Fibroblast of the aortic adventitia (primary cell): ENCODE measurements at places on chromosomes 5 and 9.
A peak's percentile ranks its signal among the peaks of the same experiment; 100 is the strongest.

- DNase-seq: no peak
Observed at GRCh38 chr9:136592666-136593065, 46.8 kb upstream of the NOTCH1 start.

DNA sequence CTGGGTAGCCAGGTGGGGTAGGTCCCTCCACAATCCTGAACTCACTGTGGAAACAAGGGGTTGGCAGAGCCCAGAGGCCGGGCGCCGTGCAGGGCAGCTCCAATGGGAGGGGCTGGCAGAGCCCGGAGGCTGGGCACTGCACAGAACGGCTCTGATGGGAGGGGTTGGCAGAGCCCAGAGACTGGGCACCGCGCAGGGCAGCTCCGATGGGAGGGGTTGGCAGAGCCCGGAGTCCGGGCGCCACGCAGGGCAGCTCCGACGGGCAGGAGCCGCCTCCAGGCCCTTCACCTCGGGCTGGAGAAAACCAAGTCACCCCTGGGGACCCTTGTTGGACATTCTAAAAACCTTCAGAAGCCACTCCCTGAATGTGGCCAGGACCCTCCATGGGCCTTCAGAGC is 9.3 kb downstream of the NACC2 start:
- no peak for DNase-seq

GRCh38 chr5:18807256-18808149 is 1173.2 kb downstream of the TAF11L14 start:
- DNase-seq: no peak

- DNase-seq: no peak
Observed at GRCh38 chr9:131545003-131545785, at the start of gene PRRT1B. TSS of gene PRRT1B (plus strand) at chr9:131545523. CDS start at chr9:131545616, 93 bp downstream.

DNA sequence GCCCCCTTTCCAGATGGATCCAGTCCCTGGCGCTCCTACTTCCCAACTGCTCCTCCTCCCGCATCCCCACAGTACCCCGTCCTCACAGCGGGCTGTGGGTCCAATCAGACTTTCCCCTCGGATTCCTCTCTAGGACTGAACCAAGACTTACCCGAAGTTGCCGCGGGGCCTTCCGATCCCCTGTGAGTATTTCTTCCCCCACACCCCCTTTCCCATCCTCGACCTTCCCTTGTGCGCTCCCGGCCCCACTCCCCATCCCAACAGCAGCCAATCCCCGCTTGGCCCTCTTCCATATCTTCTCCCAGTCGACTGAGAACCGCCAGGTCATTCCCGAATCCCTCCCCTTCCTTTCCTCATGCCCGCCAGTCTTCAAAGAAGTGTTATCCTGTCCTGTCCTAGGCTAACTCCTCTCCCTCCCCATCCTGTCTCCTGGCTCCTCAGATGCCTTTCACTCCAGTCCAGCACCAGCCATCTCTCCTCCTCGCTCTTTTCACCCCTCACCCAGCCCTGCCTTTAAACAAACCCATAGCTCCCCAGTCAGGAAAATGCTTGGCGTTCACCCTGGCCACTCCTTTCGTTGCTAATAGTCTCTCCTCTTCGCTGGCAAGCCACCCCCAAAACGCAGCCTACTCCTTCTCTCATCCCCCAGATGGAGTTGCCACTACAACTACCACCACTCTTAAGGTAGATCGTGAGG is 646 bp downstream of the SWI5 start:
- DNase-seq: peak; percentile 53

DNA sequence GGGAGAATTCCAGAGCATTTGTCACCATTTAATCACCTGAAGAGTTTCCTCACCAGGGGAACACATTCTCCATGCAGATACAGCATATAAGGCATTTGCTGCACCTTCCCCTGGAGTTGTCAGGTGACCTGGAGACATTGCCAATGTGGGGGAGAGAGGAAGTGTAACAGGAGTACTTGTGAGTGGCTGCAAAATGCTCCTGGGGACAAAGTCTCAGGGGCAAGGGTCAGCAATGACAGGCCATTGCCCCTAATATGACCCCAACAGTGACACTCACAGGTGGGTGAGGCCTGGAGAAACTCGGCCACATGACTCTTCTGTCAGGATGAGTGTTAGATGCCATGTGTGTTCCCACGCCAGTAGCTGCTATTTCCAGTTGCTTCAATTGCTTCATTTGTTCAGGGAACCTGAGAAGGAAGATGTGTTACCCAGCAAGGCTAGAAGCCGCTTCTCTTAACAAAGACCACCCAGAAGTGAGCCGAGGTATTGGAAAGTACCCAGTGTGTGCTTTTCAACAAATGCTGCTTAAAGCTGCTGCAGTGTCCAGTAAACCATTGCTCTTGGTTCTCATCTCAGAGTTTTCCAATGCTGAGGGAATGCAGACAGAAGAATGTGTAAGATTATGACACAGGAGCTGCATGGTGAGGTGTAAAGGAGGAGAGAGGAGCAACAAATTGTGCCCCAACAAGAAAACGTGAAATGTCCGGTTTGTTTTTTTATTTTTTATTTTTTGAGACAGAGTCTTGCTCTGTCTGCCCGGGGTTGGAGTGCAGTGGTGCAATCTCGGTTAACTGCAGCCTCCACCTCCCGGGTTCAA is 128.2 kb upstream of the SLC44A1 start:
- no peak for DNase-seq

- DNase-seq: no peak
Observed at GRCh38 chr9:131518553-131518952, 12.5 kb downstream of the UCK1 start.

GRCh38 chr5:71701407-71701806 is 17.7 kb upstream of the CARTPT start:
- no peak for DNase-seq

- no peak for DNase-seq
Observed at GRCh38 chr5:175714479-175715085, 56.7 kb downstream of the HRH2 start.

DNA sequence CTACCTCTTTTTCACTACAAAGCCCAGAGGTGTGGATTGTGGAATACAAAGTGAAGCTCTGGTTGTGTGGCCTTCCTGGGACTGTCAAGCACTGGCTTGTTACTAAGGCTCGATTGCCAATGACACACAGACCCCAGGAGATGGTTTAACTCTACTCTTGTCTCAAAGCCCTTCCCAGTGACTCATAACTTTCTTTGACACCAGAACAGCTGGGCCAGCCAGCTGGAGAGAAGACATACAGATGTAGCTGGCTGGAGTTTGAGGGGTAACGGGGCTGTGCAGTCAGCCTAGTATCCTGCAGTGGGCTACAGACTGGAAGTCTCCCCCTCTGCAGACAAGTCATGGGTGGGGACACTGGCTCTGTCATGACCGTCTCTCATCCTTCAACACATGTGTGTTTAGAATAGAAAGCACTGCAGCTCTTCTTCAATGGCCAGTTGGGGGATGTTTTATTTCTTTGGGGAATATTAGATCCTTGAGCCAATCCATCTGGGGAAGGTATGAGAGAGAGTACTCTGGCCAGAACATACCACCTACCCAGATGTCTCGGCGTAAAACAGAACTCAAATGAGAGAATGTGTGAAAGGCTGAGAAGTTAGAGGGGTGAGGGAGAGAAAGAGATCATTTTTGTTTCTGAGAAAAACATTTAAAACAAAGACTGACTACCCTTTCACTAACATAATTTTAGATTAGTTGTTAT is 53.3 kb downstream of the SEMA6A start:
- no peak for DNase-seq

DNA sequence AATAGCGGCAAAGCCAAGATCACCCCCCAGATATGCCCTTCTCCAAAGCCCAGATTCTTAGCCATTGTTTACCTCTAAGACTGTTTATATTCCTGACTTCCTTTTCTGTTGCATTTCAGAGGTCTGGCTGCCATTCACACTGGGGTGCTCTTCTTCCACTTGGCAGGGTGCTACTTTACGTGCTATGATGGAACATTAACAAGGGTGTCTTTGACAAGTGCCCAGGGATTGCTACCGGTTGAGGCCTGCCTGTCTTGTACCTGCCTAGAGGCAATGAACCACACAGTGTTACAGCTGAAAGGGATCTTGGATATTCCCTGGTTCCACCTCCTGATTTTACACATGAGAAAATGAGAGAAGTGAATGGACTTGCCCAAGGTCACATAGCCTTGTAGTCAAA is 352.1 kb upstream of the KIF2A start:
- no peak for DNase-seq

DNA sequence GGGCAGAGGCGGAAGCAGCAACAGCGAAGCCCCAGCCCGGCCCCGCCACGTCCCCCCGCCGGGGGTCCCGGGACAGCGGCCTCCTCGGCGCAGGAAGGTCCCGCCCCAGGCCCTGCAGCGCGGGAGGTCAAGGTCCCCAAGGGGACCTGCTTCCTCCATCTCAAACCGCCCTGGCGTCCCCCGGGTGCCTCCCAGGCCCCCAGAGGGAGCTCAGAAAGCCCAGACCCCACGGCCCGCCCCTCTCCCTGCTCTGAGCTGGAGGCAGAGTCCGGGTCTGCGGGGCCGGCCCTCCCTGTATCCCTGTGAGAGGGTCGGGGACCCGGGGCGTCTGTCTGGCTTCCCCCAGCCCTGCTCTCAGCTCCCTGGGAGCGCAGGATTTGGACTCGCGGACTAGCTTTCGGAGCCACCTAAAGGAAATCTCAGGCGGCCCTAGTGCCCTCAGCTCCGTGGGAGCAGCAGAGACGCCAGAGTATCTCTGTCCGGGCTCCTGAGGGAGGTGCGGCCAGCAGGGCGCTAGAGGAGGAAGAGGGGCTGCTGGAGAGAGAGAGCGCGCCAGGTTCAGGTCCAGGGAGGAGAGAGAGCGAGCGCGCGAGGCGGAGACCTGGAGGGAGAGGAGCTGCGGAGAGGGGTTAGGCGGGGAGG is 30.7 kb downstream of the EXOC3 start:
- DNase-seq: peak; percentile 43
